Lower leg skin (tissue), 4 donors: ENCODE measurements at places on chromosomes 6 and 20.

DNA sequence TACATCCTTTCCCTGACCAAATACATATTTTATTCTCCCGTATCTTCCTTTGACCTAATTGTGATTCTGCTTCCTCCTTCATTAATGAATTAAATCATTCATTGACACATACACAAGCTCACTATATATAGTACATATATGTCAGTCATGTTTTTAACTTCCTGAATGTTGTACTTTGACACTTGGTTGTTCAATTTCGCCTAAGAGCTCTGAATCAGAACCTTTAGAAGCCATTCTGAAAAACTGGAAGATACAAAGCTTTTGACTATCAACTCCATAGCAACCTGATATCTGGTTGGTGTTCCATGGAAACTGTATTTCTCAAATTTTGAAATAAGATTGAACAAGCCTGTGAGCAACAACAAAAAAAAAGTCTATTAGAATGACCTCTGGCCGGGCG, 27.3 kb upstream of the HFE start:
- no peak for DNase-seq

DNA sequence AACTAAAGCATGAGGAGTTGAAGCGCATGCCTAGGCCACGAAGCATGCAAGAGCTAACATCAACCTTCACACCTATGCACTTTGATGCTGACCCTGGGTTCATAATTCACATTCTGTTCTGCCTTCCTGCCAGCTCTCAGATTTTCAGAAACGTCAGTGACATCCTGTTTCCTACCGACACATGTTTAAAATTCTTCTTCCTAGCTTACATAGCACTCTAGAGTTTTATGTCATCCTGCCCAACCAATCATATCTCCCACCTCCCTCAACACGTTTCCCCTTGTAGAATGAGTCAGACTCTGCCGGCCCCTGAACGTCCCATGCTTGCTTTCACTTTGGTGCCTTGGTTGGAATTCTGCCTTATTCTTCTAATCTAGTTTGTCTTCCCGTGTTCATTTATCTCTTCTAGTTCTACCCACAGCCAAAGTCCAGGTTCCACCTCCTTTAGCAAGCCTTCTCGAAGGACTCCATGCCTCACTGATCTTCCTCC, 97.2 kb upstream of the MAP7 start:
- DNase-seq = no peak

DNA sequence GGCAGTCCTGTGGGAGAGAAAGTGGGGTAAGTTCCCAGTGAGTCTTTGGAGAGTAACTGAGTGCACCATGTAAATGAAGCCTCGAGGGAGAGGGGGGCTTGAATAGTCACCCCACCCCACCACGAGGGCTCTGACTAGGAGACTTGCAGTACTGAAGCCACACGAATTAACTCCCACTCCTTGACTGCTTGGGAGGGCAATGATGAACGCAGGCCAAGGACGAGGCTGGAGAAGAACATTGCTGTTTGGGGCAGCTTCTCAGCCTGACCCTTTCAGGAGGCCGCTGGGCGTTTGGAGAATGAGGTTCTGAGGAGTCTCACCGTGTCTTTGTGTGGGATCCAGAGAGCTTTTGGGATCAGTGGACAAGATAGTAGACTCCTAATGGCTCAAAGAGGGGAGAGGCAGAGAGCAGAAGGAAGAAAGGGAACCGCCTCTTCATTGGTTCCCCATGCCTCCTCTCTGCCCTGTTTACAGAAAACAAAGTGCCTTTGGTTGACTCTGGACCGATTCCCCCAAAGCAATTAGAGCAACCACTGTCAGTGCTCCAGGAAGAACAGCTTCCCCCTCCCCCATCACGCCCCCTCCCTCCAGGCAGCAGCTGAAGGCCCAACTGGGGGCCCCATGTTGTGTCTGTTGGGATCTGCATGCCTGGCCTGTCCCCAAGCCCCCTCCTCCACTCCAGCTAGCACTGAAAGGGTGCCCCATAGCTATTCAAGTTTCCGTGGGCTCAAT, 41.7 kb upstream of the CDKN1A start:
- DNase-seq = no peak

GRCh38 chr6:113203715-113204110, 653.4 kb upstream of the MARCKS start:
- no peak for DNase-seq

DNA sequence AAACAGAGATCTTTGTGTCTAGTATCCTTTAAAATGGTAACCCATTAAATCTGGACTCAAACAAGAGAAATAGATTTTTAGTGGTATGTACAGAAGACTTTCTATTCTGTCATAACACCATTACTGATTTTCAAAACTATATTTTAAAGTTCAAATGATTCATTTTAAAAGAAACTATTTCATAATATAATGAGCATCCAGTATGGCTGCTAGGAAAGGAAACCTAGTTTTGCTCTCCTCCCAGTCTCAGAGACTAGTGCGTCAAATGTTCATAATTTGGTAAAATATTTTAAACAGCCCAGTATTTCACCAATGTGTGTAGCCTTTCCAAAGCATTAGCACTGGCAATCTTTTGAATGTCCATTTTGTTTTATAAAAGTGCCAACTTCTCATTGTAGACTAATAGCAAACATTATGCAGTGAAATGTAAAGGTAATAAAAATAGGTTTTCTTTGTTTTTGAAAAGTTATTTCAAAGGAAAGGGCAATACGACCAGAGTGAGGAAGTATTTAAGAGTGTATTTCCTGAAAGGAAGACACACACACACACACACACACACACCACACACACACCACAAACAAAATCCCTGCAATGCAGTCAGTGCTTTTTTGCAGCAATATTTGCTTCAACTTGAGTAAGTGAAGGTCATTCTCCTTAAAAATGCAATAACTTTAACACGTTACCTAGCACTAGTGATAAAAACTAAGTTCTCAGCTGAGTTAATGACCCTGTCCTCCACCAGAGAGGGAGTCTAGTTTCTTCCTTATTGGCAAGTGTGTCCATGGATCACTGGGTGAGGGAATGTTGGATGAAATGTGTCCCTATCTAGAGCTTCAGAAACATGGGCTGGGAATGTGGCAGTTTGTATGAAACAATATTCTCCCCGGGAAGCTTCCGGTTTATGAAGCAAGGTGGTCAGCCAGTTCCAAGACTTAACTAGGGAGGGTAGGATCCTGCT, 4.6 kb downstream of the PPP1R3G start:
- no peak for DNase-seq

DNA sequence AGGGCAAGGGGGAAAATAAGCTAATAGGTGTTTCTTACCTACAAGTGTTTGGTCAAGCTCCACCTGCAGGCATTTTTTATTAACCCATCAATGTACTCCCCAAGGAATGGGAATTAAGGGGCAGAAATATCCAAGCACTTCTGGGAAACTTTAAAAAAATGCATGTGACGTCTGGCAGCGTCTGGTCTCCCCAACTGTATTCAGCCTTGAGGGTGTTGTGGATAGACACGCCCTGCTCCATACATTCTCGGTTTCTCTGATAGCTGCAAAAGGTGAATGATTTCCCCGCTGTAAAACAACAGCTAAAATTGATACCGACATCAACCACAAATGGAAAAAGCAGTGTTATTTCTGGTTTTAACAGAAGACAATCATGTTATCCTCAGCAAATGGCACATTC, 2.5 kb upstream of the FOXQ1 start:
- no peak for DNase-seq

DNA sequence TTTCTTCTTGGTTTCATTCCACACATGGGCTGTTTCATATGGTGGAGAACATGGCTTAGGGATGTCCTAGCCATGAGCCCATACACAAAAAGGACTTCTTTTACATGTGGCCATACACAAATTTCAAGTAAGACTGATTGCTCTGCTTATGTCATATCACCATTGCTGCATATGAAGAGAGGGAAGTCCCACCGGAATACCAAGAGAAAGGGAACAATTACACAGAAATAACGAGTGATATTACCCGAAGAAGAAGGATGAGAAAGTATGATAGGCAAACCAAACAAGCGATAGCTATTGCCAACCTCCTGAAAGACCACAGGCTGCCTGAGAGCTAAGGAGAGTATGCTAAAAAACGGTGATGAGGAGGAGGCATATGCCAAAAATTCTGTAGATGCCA, 70.5 kb upstream of the TNFRSF21 start:
- no peak for DNase-seq

DNA sequence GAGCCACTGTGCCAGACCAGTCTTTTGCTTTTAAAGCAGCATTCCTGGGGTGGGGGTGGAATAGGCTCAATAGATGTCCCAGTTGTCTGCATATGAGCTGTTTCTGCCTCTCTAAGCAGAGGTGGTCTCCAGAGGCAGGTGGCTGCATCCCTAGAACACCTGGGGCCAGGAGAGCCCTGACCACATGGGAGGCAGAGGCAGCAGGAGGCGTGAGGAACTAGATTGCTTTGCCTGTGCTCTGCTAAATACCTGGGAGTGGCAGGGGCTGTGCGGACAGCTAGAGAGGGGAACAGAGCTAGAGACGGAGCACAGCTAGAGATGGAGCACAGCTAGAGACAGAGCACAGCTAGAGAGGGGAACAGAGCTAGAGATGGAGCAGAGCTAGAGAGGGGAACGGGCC, 29.1 kb upstream of the CLDN20 start:
- peak; percentile 54 for DNase-seq

DNA sequence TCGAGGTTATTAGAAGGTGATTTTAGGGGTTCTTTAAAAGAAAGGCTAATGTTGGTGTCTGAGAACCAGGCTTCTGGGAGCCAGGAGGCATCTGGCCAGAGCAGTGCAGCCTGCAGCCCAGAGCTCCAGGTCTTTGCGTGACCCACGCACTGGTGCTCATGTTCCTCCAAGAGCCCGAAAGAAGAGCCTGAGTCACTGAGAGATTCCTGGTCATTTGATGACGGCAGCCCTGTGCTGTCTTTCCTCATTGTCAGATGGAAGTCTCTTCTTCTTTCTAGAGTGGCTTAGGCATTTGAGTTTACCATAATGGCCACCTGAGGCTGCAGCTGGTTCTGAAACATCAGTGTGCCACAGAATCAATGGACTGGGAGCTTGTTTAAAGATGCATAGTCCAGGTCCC, 46.4 kb downstream of the CD109 start:
- DNase-seq = no peak

DNA sequence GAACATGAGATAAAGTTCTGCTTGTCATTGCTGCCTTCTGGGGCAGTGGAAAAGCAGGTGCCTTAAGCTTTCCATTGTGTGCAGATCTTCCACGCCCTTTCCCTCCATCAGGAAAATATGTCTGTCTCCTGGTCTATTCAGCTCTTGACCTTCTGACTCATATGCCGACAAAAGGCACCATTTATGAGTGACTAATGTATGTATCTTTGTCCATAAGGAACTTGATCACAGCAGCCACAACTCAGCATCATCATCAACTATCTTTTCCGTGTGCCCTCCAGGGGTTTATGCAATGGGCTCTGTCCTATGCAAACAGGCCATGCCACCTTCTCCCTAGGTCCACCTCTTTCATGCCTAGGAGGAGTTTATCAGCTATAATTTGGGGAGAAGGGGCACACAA, 102.7 kb upstream of the QKI start:
- no peak for DNase-seq

DNA sequence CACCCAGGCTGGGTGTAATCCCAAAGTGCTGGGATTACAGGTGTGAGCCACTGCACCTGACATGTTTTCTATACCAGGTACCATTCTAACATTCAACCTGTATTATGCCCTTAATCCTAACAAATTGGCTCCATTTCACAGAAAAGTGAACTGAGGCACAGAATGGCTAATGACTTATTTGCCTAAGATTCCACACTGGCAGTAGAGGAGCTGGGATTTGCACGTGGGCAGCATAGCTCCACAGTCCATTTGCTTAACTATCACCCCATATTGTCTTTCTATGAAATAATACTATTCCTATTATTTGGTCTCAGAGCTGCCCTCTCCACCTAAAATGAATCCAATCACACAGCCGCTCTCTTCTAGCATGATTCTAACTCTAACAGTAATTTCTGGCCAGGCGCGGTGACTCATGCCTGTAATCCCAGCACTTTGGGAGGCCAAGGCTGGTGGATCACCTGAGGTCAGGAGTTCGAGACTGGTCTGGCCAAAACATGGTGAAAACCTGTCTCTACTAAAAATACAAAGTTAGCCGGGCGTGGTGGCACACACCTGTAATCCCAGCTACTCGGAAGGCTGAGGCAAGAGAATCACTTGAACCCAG, 23.3 kb upstream of the MYMX start:
- no peak for DNase-seq

- DNase-seq = no peak
Measured at GRCh38 chr6:169911264-169912263, 160.1 kb downstream of the ERMARD start.

- no peak for DNase-seq
Measured at GRCh38 chr20:54344832-54345231, 130.6 kb upstream of the DOK5 start.

DNA sequence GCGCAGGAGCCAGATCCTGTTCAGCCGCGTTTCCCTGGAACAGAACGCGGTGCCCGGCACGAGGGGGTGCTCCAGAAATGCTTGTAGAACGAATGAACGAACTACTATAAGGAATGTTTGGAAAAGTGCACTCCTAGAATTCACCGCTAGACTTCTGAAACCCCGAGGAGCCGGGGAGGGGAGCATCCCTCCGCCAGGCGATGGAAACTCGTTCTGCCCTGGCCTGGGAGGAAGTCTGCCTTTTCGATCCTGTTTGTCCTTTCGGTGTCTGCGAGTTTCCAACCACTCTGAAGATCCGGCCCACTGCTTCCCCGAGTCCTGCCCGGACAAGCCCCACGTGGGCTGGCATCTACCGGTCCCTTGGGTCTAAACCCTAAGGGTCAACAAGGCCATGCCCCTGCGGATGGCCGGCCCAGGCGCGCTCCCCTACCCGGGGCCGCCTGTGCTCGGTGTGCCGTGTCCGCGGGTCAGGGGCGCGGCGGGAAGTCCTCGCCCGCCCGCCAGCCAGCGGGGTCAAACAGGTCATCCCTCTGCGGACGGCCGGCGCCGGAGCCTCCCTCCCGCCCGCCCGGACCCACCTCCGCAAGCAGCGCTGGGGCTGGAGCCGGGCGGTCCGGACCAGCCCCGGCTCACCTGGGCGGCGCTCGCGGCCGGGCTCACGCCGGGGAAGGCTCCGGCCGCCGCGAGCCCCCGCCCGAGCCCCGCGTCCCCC, 526 bp downstream of the SULF2 start:
- DNase-seq = no peak

DNA sequence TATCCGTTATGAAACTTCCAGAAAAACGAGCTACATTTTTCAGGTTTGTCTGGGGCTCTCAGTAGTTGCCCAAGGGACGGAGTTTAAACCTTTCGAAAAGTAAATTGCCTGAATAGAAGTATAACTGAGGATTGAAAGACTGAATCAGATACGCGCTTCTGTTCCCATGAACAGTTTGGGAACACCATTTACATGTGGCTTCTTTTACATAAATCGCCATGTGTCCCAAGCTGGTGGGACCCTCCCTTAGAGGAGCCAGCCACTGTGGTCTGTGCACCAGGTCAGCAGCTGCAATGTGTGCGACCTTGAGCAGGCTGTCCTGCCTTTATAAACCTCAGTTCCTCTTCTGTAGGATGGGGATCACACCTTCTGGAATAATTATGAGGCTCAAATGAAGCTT, 11.0 kb downstream of the ENTPD6 start:
- no peak for DNase-seq

GRCh38 chr20:50092436-50092835, 20.5 kb downstream of the UBE2V1 start:
- no peak for DNase-seq

- DNase-seq = peak; percentile 41
Measured at GRCh38 chr20:46255440-46256104, 52.7 kb downstream of the CDH22 start.

- no peak for DNase-seq
Measured at GRCh38 chr6:27205375-27206278, 41.9 kb upstream of the PRSS16 start.

- DNase-seq = no peak
Measured at GRCh38 chr6:70586114-70586513, 19.4 kb downstream of the SDHAF4 start.

GRCh38 chr6:27238010-27238983, 9.2 kb upstream of the PRSS16 start:
- DNase-seq = peak; percentile 75

- no peak for DNase-seq
Measured at GRCh38 chr6:129852257-129852858, 8.8 kb downstream of the TMEM244 start.
